ENCODE measurements at places on chromosomes 1 and 21. TPM values are rescaled to one million over a fixed set of nuclear protein-coding genes. Genes with fewer than 3 reads are reported as not detected.
A peak's percentile ranks its signal among the peaks of the same experiment; 100 is the strongest.

DNA sequence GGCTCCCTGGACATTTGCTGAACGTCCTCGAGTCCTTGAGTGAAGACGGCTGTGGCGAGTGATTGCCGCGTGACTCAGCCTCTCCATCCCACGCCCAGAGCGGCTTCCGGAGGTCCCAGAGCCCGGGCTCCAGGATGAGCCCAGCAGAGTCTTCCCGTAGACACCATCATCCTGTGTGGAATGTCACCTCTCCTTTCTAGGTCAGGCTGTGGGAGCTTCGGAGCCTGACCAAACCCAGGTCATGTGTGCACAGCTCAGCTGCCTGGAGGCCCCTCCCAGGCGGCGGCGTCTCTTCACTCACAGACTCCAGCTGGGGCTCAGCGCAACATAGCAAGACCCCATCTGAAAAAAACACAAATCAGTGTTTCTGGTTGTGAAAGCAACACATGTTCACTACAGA lies 38.2 kb downstream of the PRKCZ start:
- DNase-seq, result no peak

DNA sequence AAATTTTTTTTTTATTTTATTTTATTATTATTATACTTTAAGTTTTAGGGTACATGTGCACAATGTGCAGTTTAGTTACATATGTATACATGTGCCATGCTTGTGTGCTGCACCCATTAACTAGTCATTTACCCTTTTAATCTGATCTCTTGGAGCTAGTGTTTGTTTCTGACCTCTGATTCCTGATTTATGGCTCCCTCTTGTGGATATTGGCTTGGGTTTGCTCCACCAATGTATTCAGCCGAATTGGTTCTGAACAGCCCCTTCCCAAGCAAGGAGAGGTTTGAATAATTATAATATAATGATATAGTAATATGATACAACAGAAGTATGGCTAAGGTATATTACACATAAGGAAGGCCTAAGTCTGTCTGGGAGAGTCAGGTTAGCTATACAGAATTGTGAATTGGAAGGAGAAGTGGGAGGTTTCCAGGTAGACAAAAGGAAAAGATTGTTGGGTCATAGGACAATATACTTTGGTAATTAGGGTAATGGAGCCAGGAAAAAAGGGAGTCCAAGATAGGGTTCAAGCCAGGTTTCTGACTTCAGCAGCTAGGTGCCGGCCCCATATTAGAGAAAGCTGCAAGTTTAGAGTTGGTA lies 53.1 kb upstream of the HMCN1 start:
- DNase-seq, result no peak

DNA sequence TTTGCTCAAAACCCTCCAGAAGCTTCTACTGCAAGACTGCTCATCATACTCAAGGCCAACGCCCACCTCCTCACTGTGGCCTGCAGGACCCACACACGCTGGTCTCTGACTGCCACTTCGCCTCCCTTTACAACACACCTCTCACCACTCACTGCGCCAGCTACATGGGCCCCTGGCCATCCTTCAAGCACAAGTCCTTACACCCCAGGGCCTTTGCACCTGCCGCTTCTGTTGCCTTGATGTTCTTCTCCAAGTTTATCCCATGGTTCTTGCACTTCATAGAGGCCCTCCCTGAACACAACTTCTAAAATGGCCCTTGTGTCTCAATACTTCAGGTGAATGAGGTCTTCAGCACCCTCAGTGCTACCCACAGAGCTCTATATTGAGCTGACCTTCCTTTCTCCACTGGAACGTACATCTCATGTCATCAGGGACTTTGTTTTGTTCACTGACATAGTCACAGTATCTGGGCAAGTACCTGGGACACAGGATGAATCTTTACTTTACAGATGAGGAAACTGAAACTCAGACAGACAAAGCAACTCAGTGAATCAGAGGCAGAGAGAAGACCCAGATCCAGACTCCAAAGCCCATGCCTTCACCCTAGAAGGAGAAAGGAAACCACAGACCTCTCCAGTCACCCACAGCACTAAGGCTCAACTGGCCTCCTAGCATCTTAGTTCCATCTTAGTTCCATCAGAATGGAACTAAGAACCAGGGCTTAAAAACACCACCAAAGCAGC lies 34.7 kb upstream of the CLSTN1 start:
- DNase-seq, result no peak

DNA sequence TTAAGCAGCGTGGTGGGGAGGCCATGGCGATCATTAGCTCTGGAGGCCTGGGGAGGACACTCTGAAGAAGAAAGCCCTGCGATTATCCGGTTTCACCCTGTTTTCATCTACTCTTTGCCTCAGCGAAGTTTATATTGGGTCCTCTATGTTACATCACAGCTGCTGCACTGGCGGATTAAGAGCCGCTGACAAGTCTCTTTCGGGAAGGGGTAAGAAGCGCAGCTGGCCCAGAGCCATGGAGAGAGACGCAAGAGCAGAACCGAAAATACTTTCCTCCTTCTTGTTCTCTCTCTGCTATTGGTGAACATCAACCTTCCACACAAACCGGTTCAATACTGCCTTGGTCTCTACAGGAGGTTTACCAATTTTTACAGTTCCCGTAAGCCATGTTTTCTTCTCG lies 291.5 kb downstream of the FAM72C start:
- DNase-seq, result no peak

DNA sequence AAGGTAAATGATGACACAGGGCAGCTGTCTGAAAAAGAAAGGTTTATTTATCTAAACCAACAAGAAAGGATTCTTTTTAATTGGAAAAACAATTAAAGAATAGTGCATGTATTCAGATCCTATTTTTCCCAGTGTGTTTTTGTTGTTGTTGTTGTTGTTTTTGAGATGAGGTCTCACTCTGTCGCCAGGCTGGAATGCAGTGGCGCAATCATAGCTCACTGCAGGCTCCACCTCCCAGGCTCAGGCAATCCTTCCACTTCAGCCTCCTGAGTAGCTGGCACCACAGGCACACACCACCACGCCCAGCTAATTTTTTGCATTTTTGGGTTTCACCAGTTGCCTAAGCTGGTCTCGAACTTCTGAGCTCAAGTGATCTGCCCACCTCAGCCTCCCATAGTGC lies 22.1 kb downstream of the NEK2 start:
- DNase-seq, result no peak

DNA sequence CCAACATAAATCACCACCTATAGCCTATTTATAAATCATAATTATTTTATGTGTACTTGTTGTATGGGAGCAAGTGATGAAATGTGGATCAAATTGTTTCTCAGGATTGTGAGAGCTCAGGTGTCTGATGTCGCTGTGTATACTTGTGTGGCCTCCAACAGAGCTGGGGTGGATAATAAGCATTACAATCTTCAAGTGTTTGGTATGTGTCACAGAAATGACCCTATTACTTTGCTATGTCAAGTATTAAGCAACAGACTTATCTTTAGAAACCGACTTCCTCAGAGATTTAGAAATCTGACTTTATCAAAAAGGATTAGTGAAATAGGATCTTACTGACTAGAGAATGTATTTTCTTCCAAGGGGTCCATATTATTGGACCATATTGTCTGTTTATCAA lies 280.9 kb downstream of the TPR start:
- DNase-seq, result no peak

DNA sequence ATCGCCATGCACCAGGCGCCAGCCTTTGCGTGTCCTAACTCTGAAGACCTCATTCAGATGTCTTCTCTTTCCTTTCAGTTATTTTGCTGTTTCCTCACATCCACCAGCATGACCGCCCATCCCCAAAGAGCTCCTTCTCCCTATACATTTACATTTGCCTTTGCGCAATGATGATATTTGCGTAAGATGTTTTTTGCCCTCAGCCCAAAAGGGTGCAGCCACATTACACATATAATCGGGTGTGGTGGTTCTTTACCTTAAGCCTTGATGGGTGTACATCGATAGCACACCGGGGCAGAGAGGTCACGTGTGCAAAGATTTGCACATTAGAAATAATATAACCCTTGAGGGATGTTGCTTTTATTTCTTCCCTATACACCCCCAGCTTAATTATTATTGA lies 192.8 kb downstream of the HUNK start:
- DNase-seq, result no peak

- no peak for DNase-seq
Measured at GRCh38 chr21:46498335-46499050, 39.8 kb downstream of the DIP2A start.

GRCh38 chr1:193456811-193457280 lies 270.4 kb upstream of the B3GALT2 start:
- no peak for DNase-seq

DNA sequence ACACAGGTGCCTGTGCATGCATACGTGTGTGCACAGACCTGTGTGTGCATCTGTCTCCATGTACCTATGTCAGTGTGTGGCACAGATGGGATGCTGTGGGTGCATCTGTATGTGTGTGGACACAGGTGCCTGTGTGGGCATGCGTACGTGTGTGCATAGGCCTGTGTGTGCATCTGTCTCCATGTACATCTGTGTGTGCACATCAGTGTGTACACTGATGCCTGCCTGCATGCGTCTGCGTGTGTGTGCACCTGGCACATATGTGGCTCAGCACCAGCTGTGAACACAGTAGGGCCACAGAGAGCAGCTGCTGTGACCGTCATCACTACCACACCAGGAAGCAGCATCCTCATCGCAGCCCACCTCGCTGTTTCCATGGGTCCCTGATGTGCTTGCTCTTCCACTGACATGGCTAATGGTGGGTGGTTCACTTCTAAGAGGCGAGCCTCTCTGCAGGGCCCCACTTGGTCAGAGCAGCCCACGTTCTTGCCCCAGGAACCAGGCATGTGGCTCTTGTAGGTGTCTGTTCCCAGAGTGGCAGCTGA lies 9.6 kb upstream of the SPATC1L start:
- DNase-seq, result no peak

DNA sequence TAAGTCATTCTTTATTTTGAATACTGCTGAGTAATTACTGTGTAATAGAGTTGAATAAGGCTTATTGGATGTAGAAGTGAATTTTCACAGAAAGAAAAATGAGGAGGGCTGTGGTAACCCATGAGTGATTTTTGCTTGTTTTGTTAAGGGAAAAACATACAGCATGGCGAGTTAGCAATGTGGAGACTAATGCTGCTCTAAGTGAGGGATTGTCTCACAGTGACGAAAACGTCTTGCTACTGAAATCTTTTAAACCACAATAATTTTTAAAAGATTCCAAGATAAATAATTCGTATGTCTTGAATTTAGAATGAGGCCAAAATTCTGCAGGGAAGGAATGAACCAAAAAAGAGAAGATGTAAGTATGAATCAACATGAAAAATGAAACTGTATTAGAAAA lies 16.2 kb upstream of the PLA2G4A start:
- no peak for DNase-seq

DNA sequence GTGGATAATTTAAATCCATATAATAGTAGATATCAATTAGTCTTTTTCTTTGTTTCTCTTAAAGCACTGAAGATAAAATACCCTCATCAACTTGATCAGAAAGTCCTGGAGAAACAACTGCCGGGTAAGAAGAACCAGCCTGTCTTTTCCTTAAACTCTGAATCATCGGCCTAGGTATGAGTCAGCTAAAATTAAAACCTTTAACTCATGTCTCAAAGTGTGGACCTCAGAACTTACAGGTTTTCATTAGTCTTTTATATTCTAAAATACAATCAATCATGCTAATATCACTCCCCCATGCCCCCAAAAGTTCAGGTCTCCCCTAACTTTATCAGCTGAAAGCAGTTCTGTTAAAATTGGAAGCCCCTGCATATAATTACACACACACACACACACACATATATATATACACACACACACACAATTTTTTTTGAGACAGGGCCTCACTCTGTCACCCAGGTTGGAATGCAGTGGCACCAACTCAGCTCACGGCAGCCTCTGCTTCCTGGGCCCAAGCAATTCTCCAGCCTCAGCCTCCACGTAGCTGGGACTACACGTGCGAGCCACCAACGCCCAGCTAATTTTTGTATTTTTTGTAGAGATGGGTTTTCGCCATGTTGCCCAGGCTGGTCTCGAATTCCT lies 61.3 kb downstream of the B3GALNT2 start:
- no peak for DNase-seq

- no peak for DNase-seq
Measured at GRCh38 chr1:32889731-32890278, 3.5 kb downstream of the HPCA start.

GRCh38 chr1:46409063-46409372 lies 14.9 kb downstream of the FAAH start:
- no peak for DNase-seq

DNA sequence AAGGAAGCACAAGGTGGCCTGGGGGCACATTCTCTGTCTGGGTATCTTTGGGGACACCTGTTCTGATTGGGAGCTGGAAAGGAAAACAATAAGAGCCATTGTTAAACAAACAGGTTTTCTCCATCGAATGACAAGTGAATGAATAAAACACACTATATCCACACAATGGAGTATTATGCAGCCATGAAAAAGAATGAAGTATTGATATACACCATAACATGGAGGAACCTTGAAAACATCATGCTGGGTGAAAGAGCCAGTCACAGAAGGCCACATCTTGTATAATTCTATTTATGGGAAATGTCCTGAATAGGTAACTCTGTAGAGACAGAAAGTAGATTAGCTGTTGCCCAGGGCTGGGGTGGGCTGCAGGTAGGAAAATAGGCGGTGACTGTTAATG lies 11.1 kb downstream of the PROK1 start:
- DNase-seq, result no peak

- DNase-seq, result peak; percentile 73
Measured at GRCh38 chr1:231040019-231040799, at the start of gene FAM89A. TSS of gene FAM89A (minus strand) at chr1:231040254. CDS start at chr1:231040211, 43 bp downstream.

GRCh38 chr21:32597205-32597604 lies 11.9 kb upstream of the TCP10L start:
- DNase-seq, result no peak

OR2T12 gene
- total RNA-seq, result not detected

HIVEP3 gene
- total RNA-seq, result 0.32 TPM

S100A1 gene
- total RNA-seq, result not detected

PARS2 gene
- 0.43 TPM for total RNA-seq

SMIM1 gene
- total RNA-seq, result not detected

TCHH gene
- not detected for total RNA-seq

MXRA8 gene
- total RNA-seq, result 345 TPM

LRRC40 gene
- total RNA-seq, result 10.6 TPM

S100A14 gene
- 1.5 TPM for total RNA-seq

TBX15 gene
- total RNA-seq, result 1.8 TPM

ILDR2 gene
- not detected for total RNA-seq

NUP133 gene
- total RNA-seq, result 9.3 TPM

GLUL gene
- total RNA-seq, result 1,017 TPM

Data from ascending aorta (tissue), 2 donors.